ENCODE measurements at places on chromosomes 3 and 15. TPM values are rescaled to one million over a fixed set of nuclear protein-coding genes. Genes with fewer than 3 reads are reported as not detected.

The TLNRD1 gene
- 11.3 TPM for total RNA-seq

The FRMD5 gene
- total RNA-seq: 0.60 TPM

The WDR53 gene
- 27.6 TPM for total RNA-seq

The SLC7A14 gene
- total RNA-seq: not detected

The UBA3 gene
- total RNA-seq: 81.5 TPM

DNA sequence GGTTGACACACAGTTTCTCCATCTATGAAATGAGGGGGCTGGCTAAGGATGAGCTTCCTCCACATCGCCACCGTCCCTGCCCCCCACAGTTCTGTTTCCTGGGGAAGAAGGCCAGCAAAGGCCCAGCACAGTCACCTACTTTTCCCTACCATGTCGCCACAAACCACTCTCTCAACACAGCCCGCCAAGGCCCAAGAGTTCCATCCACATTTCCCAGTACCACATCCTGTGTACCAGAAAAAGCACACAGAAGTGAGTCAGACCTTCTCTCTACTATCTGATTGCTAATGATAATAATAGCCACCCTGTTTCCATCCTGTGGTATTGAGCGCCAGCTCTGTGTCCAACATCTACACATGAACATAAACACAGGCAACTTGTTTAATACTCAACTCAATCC lies 30.3 kb upstream of the C15orf39 start:
- peaks cover 3% of the 10 kb centered on the region for H3K27me3 ChIP-seq
- peaks cover 39% of the 10 kb centered on the region for H3K4me1 ChIP-seq
- no peak overlapping the region for H3K4me3 ChIP-seq
- H3K27ac ChIP-seq: no peak overlapping the region
- DNase-seq: no peak
- peaks cover 6% of the 10 kb centered on the region for H3K36me3 ChIP-seq

DNA sequence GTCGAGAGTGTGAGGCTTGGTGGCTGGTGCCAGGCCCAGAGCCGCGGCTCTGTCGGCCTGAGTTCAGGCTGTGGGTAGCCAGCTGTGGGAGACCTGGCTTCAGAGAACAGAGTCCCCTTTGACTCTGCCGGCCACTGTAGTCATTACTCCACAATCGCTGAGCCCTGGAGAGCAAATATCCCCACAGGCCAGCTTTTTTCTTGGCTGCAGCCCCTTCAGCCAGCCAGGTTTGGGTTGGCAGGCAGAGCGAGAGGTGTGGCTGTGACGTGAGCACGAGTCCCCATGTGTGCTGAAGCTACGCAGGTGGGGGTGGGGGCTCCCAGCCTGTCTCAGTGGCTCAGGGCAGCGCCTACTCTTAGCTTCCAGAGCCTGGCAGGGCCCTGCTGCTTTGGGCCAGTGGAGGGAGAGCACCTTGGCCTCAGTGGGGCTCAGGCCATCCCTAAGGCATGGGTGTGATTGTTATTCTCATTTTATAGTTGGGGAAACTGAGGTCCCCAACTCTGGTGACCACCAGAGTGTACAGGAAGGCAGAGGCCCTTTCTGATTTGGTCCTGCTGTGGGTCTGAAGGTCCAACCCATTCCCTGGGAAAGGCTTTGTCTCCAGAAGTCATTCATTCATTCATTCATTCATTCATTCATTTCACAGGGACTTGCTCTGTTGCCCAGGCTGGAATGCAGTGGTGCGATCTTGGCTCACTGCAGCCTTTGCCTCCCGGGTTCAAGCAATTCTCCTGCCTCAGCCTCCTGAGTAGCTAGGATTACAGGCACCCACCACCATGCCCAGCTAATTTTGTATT lies 45.7 kb upstream of the LCTL start:
- H3K36me3 ChIP-seq: no peaks in the 10 kb centered on the region
- H3K4me1 ChIP-seq: peaks cover 5% of the 10 kb centered on the region
- H3K27me3 ChIP-seq: no peaks in the 10 kb centered on the region
- H3K4me3 ChIP-seq: no peak overlapping the region
- no peak for DNase-seq
- no peak overlapping the region for H3K27ac ChIP-seq

- no peaks in the 10 kb centered on the region for H3K36me3 ChIP-seq
- no peak for DNase-seq
- H3K27me3 ChIP-seq: no peaks in the 10 kb centered on the region
- H3K4me3 ChIP-seq: no peak overlapping the region
- H3K4me1 ChIP-seq: peaks cover 27% of the 10 kb centered on the region
Measured at GRCh38 chr3:30577788-30578187, 28.6 kb upstream of the TGFBR2 start.

All from activated T-cell treated with anti-CD3 and anti-CD28 coated beads, Interleukin-2, amount 50 U/mL, for 72 hours (primary cell).